ENCODE measurements at places on chromosomes 6 and 20.

DNA sequence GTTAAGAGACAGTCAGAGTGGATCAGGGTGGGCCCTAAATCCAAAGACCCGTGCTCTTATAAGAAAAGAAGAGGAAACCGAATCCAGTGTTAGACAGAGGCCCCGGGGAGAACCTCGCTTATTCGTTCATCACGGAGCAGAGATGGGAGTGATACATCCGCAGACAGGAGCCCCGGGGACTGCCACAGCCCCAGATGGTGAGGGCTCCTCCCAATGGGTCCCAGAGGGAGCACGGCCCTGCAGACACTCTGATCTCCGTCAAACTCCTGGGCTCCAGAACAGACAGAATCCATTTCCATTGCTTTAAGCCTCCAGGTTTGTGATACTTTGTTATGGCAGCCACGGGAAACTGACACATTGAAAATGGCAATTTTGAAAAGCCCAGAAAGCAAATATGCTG is 47.0 kb downstream of the CDH4 start:
- no peak for ATAC-seq

- no peak for ATAC-seq
Observed at GRCh38 chr6:63714091-63714490, 78.5 kb downstream of the PHF3 start.

GRCh38 chr6:84920021-84920420 is 155.6 kb upstream of the TBX18 start:
- no peak for ATAC-seq

- ATAC-seq: no peak
Observed at GRCh38 chr20:32582659-32583580, 2.2 kb downstream of the NOL4L start.

Data from activated T-helper 17 cell treated with anti-CD3 and anti-CD28 coated beads, Interleukin-2, amount 50 U/mL, for 72 hours (primary cell).